ENCODE measurements at places on chromosomes 4 and X.

DNA sequence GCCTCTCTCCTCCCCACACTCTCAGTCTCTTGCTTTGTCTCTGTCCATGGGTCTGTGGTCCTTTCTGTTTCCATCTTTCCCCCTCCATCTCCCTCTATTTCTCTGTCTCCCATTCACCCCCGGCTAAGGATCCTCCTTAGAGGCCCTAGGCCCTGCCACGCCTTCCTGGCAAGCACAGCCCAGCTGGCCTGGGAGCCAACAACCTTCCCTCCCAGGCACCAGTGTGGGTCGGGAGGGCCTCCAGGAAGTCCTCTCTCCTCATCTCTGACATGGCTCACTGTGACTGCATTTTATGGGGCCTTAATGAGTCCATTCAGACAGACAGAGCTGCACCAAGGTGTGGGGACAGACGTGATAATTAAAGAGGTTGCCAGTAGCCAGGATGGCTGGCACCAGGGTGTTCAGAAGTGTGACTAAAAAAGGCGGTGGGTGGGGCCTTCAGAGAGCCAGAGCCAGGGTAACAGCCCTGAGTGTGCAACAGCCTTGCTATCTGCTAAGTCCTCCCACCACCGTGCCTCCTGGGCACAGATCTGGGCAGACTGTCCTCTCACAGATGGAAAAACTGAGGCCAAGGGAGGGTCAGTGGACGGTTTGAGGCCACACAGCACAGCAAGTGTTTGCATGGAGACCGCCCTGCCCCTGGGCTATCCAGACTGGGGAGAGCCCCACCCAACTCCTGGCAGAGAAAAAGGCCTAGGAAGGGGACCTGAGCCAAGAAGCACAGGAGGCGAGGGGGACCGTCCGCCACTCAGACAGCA, 31.5 kb downstream of the BLOC1S4 start:
- DNase-seq, result peak; percentile 89

GRCh38 chr4:1092983-1093361, 20.4 kb downstream of the RNF212 start:
- no peak for DNase-seq

DNA sequence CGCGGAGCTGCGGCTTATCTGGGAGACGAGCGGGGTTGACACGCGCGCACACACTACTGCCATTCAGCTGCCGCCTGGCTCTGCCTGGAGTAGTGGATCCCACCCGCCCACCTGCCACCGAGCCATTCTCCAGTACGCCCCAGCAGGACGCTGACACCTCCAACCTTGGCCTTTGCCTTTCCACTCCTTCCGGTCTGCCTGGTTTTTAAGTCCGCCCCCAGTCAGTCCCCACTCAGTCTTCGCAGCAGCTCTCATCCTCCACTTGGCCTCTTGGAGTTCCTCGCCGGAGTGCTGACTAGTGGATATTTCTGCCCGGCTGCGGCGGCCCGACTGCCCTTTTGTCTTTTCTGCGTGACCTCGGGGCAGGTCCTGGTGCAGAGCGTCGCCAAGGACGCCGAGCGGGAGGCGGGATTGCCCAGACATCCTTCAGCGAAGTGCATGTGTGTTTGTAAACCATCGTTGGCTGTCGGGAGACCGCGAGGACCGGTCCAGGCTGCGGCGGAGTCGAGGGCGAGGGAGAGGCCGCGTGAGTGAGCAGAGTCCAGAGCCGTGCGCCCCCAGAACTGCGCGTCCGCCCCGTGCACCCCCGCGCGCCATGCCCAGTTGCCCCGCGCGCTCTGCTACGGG, 1.1 kb downstream of the SLIT2 start:
- DNase-seq, result peak; percentile 6

GRCh38 chr4:10380735-10381134, 76.5 kb downstream of the ZNF518B start:
- no peak for DNase-seq

DNA sequence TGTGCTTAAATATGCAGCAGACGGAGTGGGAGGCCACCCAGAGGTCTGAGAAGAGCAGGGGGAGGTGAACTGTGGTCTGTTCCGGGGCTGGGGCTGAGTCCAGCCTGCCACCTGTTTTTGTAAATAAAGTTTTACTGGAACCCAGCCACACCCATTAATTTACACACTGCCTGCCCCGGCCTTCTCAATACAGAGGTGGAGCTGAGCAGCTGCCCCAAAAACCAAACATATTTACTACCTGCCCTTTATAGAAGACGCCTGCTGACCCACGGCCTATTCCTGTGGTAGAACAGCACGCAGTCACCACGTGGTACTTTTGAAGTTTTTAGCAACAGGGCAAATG, 45.9 kb downstream of the FGFRL1 start:
- DNase-seq, result no peak

GRCh38 chrX:114272096-114272686, 311.7 kb upstream of the HTR2C start:
- DNase-seq, result no peak

GRCh38 chr4:159195361-159195769, 92.5 kb downstream of the RAPGEF2 start:
- DNase-seq, result no peak

GRCh38 chr4:74805601-74806000, 11.3 kb upstream of the BTC start:
- no peak for DNase-seq

DNA sequence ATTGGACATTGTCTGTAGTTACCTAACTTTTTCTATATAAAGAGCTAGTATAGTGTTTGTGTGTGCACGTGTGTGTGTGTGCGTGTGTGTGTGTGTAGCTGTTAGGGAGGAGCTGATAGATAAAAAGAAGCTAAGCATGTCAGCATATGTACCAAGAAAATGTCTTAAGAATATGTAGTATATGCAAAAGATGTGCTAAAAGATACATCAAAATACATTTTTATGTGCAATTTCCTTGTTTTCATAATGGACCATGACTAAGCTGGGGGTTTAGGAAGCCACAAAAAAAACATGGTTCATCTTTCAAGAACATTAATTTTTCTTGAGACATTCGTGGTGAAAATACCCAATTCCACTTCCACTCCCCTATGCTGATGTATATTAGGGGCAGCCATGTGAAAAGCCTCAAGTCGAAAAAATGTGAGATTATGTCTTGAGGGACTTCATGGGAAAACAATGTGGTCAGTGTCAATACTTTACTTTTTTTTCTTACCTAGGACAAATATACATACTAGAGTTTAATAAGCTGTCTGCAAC, 1599.7 kb downstream of the ARAP2 start:
- no peak for DNase-seq

DNA sequence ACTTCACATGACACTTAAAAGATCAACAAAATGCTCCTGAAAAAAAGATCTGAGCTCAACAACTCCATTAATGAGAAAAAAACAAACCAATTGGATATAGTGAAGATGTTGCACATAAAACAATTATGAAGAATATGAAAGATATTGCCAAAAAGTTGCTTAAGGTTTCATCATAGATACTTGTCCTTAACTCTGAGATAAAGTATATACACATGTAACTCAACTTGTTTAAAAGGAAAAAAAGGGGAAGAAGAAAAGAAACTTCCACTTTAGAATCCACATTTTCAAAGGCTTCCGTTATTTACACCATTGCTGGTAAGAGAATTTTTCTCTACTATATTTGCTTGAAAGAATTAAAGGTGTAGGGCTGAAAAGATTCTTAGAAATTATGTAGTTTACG, 2.7 kb downstream of the AFAP1 start:
- DNase-seq, result no peak

DNA sequence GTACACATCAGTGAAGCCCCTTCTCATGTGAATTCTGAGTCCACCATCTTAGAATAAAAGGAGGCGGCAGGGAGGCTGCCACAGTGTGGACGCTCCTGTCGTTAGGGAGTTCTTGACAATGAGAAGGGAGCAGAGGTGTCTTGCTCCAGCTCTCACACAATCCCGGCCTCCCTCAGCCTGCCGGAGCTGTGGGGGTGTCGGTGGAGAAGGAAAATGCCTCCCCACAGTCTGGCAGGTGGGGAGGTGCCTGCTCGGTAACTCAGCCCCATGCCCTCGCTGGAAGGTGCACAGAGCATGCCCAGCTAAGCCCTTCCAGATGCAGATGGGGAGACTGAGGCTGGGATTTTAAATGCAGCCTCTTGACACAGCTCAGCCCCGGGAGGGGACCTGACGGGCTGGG, 20.0 kb upstream of the SH3TC1 start:
- no peak for DNase-seq

- DNase-seq, result no peak
Measured at GRCh38 chr4:89803036-89803435, 33.9 kb downstream of the SNCA start.

- no peak for DNase-seq
Measured at GRCh38 chrX:38701073-38701472, 100.2 kb upstream of the MID1IP1 start.

DNA sequence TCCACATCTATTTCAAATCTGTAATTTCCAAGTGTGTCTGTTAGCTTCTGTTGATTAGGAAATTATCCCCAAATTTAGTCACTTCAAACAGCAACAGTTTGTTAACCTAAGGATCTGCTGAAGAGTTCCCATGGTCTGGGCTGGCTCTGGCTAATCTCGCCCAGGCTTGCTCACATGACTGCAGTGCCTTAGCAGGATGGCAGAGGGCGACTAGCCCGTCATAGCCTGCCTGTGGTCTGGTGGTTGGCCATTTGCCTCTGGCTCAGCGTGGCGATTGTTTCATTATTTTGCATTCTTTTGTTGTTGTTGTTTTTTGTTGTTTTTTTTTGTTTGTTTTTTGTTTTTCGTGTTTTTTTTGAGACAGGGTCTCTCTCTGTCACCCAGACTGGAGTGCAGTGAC, 264.0 kb downstream of the TRIML1 start:
- no peak for DNase-seq

- no peak for DNase-seq
Measured at GRCh38 chr4:173436149-173436579, 37.2 kb upstream of the SCRG1 start.

GRCh38 chrX:129768186-129768585, 11.6 kb upstream of the SASH3 start:
- DNase-seq, result no peak

DNA sequence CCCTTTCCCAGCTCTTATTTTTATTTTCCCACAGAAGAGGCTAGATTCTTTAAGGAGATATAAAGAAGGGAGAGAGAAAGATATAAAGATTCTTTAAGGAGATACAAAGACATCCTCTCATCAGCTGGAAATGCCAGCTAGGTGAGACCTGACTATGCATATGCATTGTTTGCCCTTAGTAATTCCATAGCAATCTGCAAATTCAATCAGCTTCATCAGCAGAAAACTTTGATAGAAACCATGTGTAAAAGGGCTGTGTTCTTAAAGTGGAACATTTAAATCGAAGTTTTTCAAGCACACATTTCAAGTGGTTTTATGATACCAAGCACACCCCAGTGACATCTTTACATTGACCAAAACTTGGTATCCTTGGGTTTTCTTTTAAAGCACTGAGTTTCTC, 24.1 kb downstream of the FHL1 start:
- no peak for DNase-seq

DNA sequence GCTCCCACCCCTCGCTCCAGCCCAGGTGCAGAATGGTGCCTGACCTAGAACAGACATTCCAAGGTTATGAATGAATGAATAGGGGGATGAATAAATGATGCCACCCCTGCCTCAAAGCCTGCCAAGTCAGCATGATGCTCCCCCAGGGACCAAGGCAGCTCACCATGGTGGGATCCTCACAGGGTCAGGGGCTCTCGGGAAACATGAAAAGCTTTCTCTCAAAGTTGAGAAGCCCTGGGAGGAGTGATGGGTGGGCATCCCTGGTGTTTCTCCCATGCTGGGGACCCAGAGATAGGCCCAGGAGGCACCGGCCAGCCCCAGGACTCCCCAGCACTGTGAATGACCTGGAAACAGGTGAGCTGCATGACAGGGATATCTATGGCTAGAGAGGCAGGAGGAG, 58.9 kb downstream of the HTRA3 start:
- no peak for DNase-seq

DNA sequence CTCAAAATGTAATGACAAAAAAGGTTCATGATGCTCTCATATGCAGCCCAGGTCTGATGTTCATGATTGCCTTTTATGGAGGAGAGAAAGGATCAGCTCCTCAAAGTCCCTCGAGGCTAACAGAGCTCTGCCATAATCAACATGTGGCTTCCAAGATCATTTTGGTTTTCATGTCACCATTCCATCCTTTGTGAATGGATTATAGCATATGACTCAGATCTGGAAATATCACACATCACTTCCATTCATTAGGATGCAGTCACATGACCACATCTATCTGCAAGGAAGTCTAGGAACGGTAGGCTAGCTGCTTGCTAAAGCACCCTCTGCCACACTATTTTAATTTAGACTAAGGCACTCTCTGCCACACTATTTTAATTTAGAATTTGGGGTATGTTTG, 77.6 kb downstream of the COX18 start:
- DNase-seq, result no peak

- DNase-seq, result no peak
Measured at GRCh38 chr4:25120146-25120940, 39.9 kb downstream of the SEPSECS start.

DNA sequence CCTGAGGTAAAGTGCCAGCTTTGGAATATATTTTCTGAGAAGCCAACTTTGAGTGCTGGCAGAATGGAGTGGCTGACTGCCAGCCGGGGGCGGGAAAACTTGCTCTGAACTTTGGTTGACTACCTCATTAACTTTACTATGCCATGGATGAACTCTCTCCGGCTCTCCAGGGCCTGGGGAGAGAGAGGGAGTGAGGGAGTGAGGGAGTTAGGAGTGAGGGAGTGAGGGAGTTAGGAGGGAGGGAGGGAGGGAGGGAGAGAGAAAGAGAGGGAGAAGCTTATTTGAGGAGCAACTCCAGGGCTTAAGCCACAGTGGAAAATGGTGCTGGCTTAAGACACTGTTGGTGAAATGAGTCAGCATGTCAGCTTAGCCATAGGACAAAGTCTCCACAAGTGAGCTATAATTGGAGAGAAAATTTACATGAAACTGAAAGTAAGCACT, 280.9 kb upstream of the RPS6KA3 start:
- DNase-seq, result no peak

GRCh38 chr4:48504352-48504751, 14.3 kb downstream of the ZAR1 start:
- no peak for DNase-seq

- no peak for DNase-seq
Measured at GRCh38 chr4:94897023-94897422, 139.3 kb downstream of the BMPR1B start.

DNA sequence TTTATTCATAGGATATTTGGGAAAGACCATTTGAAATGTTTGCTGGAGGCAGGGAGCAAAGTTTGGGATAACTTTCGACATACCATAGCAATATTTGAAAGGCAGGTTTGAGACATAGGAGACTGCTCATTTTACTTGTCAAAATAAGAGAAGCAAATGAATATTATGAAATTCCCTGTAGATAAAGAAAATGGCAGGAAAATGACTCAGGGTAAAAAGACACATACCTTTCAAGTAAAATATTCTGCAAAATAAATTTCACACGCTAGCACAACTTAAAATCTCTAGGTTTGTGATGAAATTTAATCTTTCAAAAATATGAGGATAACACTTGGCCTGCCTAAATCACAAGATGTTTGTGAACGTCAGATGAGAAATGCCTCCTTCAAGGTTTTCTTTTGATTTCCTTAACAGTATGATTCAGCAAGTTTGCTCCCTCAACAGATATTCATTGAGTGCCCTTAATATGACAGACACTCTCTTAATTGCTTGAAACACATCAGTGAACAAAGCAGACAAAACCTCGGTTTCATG, 6.6 kb downstream of the TMEM156 start:
- DNase-seq, result no peak

- DNase-seq, result no peak
Measured at GRCh38 chrX:153778181-153778580, 2.7 kb upstream of the SRPK3 start.

- no peak for DNase-seq
Measured at GRCh38 chr4:15674046-15674445, 7.6 kb upstream of the FAM200B start.

- no peak for DNase-seq
Measured at GRCh38 chr4:168811786-168812651, 198.0 kb downstream of the CBR4 start.

GRCh38 chr4:111213531-111213930, 590.7 kb upstream of the PITX2 start:
- no peak for DNase-seq

All from NCI-H2029 (cell line).